ENCODE measurements at places on chromosomes 13 and 19. TPM values are rescaled to one million over a fixed set of nuclear protein-coding genes. Genes with fewer than 3 reads are reported as not detected.

DNA sequence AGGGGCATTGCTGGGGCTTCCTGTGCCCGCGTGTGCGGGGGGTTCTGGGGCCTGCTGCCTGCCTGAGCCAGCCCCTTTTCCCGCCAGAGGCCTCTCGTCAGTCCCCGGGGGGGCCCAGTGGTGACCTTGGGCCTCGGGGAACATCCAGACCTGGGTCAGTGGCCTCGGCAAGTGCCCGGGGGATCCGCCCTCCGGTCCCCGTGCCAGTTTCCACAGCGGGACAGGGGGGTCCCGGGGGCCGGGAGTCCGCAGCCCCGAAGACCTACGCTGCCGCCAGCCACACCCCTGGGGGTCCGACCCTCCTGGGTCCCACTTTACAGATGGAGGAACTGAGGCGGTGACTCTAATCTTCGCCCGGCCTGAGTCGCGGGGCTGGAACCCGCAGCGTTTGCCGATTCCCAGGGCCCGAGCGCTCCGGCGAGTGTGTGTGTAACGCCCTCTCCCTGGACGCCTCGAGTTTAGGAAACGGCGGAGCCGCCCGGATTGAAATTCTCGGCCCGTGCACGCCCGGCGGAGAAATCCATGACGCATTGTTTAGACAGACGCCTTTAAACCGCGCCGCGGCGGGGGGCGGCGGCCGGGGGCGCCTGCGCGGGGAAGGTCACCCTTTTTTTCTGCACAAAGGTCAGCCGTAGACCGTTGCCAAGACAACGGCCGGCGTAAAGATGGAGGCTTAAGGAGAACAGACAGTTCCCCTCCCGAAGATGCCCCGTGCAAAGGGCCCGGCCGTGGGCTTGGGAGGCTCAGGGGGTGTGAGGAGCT lies 39.3 kb downstream of the EFNA2 start:
- H3K27ac ChIP-seq: no peak overlapping the region
- no peaks in the 10 kb centered on the region for H3K36me3 ChIP-seq
- H3K27me3 ChIP-seq: no peaks in the 10 kb centered on the region
- DNase-seq: no peak

DNA sequence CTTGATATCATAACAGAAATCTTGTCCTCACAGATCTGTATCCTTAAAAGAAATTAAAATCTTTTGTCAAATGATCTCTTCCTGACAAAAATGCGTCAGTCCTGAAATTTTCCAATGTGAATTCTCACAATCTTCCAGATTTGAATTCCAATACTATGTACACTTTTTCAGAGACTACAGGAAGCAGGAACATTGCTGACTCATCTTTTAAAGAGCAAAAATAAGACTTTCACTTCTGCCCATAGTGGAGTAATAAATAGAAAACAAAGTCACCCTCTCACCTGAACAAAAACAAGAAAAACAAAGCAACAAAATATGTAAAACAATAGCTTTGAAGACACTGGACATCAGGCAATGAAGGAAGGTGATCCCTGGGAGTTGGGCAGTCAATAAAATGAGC lies 167.0 kb upstream of the IPO5 start:
- no peak overlapping the region for H3K27ac ChIP-seq
- no peaks in the 10 kb centered on the region for H3K36me3 ChIP-seq
- H3K27me3 ChIP-seq: no peaks in the 10 kb centered on the region
- DNase-seq: no peak
- H3K4me1 ChIP-seq: no peaks in the 10 kb centered on the region
- H3K4me3 ChIP-seq: no peak overlapping the region

DNA sequence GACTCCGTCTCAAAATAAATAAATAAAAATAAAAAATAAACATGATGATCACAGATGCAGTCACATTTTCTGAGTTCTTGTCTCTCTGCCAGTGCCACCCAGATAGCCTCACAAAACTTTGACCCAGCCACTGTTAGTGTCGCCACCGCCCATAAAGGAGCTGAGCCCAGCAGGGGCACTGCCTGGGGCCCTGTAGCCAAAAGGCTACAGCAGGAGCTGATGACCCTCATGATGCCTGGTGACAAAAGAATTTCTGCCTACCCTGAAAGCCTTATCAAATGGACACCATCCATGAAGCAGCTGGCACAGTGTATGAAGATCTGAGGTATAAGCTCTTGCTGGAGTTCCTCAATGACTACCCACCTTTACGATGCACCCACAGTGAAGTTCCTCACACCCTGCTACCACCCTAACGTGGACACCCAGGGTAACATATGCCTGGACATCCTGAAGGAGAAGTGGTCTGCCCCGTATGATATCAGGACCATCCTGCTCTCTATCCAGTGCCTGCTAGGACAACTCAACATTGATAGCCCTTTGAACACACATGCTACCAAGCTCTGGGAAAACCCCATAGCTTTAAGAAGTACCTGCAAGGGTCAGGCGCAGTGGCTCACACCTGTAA lies 18.3 kb downstream of the ZNF587 start:
- H3K36me3 ChIP-seq: peaks cover 17% of the 10 kb centered on the region
- no peak for DNase-seq
- no peaks in the 10 kb centered on the region for H3K27me3 ChIP-seq
- no peak overlapping the region for H3K27ac ChIP-seq
- no peak overlapping the region for H3K4me3 ChIP-seq
- H3K4me1 ChIP-seq: no peaks in the 10 kb centered on the region

MYBPC2 gene
- 0.65 TPM for total RNA-seq

PRODH2 gene
- not detected for total RNA-seq

PEG3 gene
- total RNA-seq: not detected

ZNF222 gene
- 12.9 TPM for total RNA-seq

GRCh38 chr13:35961461-35962220 lies 169.5 kb downstream of the DCLK1 start:
- H3K4me3 ChIP-seq: no peak overlapping the region
- no peaks in the 10 kb centered on the region for H3K27me3 ChIP-seq
- H3K27ac ChIP-seq: no peak overlapping the region
- no peaks in the 10 kb centered on the region for H3K36me3 ChIP-seq

GRCh38 chr19:28730791-28731512 lies 482.0 kb downstream of the UQCRFS1 start:
- peaks cover 22% of the 10 kb centered on the region for H3K27me3 ChIP-seq
- no peaks in the 10 kb centered on the region for H3K36me3 ChIP-seq
- no peak overlapping the region for H3K4me3 ChIP-seq
- DNase-seq: no peak
- no peak overlapping the region for H3K27ac ChIP-seq

- no peaks in the 10 kb centered on the region for H3K4me1 ChIP-seq
- no peak overlapping the region for H3K27ac ChIP-seq
- no peaks in the 10 kb centered on the region for H3K36me3 ChIP-seq
- H3K27me3 ChIP-seq: no peaks in the 10 kb centered on the region
- no peak overlapping the region for H3K4me3 ChIP-seq
- no peak for DNase-seq
These were observed 54.4 kb upstream of the MEDAG start for GRCh38 chr13:30851697-30852096.

ARL11 gene
- 0.12 TPM for total RNA-seq

- H3K27ac ChIP-seq: no peak overlapping the region
- peak; percentile 51 for DNase-seq
- H3K36me3 ChIP-seq: no peaks in the 10 kb centered on the region
- H3K4me3 ChIP-seq: no peak overlapping the region
- H3K27me3 ChIP-seq: no peaks in the 10 kb centered on the region
- H3K4me1 ChIP-seq: peaks cover 48% of the 10 kb centered on the region
These were observed 103.9 kb downstream of the DNAJC15 start for GRCh38 chr13:43127103-43127798.

DNA sequence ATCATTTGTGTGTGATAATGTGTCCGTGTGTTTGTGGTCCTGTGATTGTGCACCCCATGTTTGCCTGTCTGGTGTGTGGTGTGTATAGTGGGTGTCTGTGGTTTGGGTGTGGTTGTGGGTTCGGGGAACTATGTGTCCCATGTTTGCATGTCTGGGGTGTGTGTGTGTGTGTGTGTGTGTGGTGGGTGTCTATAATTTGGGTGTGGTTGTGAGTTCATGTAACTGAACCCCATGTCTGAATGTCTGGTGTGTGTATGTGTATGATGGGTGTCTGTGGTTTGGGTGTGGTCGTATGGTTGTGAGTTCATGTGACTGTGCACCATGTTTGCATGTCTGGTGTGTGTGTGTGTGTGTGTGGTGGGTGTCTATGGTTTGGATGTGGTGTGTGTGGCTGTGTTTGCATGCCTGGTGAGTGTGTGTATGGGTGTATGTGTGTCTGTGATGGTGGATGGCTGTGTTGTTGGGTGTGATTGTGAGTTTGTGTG lies 11.1 kb upstream of the NFIX start:
- H3K4me1 ChIP-seq: no peaks in the 10 kb centered on the region
- H3K4me3 ChIP-seq: no peak overlapping the region
- H3K27ac ChIP-seq: no peak overlapping the region
- DNase-seq: no peak

GRCh38 chr13:107799001-107799400 lies 416.3 kb downstream of the LIG4 start:
- no peak for DNase-seq
- peaks cover 7% of the 10 kb centered on the region for H3K4me1 ChIP-seq
- H3K36me3 ChIP-seq: no peaks in the 10 kb centered on the region
- H3K27ac ChIP-seq: no peak overlapping the region
- H3K27me3 ChIP-seq: no peaks in the 10 kb centered on the region

GRCh38 chr13:35256459-35257148 lies 219.9 kb downstream of the MAB21L1 start:
- H3K4me1 ChIP-seq: no peaks in the 10 kb centered on the region
- DNase-seq: no peak
- H3K4me3 ChIP-seq: no peak overlapping the region
- H3K27me3 ChIP-seq: no peaks in the 10 kb centered on the region
- no peak overlapping the region for H3K27ac ChIP-seq

DNA sequence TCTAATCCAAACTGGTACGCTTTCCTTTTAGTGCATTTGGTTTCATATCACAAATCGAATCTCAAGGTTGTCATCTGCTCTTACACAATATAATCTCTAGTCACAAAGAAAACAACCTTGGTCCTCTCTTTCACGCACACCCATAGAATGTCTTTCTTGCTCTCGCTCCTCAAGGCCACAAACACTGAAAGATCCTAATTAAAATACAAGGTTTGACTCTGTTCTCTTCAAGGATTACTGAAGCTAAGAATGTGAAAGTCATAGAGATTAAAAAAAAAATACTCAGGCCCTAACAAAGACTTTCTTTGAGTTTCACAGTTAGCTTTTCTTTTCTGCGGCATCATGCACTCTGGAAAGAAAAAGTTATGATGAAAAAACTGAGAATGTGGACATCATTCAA lies 891.5 kb downstream of the EFNB2 start:
- H3K36me3 ChIP-seq: no peaks in the 10 kb centered on the region
- no peaks in the 10 kb centered on the region for H3K27me3 ChIP-seq
- DNase-seq: no peak
- no peak overlapping the region for H3K27ac ChIP-seq
- no peaks in the 10 kb centered on the region for H3K4me1 ChIP-seq

FGF14 gene
- 0.43 TPM for total RNA-seq

- peak overlapping the region; percentile 76 for H3K4me3 ChIP-seq
- DNase-seq: no peak
- H3K27me3 ChIP-seq: peaks cover 65% of the 10 kb centered on the region
- H3K27ac ChIP-seq: no peak overlapping the region
- H3K4me1 ChIP-seq: peaks cover 49% of the 10 kb centered on the region
These were observed 4.2 kb upstream of the ZIC2 start for GRCh38 chr13:99977334-99977911.

ZNF418 gene
- total RNA-seq: 43.0 TPM

- DNase-seq: no peak
- no peak overlapping the region for H3K27ac ChIP-seq
- no peaks in the 10 kb centered on the region for H3K27me3 ChIP-seq
- H3K36me3 ChIP-seq: no peaks in the 10 kb centered on the region
- no peaks in the 10 kb centered on the region for H3K4me1 ChIP-seq
- H3K4me3 ChIP-seq: no peak overlapping the region
These were observed 7.5 kb upstream of the EPSTI1 start for GRCh38 chr13:42999491-42999890.

DNA sequence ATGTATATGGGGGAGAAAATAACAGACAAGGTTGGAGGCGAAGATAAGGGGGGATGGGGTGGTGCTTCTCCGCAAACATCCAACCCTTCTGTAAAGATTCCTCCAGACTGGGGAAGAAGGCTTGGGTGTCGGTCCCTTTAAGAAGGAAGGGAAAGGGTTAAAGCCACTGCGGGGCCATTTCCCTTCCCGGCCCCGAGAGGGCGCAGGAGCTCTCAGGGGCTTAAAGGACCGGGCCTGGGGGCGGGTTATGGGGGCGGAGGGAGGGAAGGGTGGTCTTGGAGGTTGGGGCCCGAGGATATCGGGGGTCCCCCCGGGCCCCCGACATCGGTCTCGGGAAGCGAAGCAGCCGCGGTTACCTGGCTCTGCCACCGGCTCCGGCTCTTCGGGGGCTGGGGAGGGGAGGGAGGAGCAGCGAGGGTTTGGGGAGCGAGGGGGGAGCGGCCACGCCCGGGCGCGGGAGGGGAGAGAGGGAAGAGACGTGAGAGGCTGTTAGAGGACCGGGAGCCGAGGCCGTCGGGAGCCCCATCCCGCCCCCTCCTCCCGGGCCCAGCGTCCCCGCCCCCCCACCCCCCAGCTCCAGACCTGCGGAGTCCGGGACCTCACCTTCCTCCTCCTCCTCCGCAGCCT lies 2.8 kb downstream of the TNNT1 start:
- peaks cover 23% of the 10 kb centered on the region for H3K4me1 ChIP-seq
- H3K4me3 ChIP-seq: peak overlapping the region; percentile 57
- H3K27me3 ChIP-seq: no peaks in the 10 kb centered on the region
- peak; percentile 75 for DNase-seq
- no peak overlapping the region for H3K27ac ChIP-seq

DNA sequence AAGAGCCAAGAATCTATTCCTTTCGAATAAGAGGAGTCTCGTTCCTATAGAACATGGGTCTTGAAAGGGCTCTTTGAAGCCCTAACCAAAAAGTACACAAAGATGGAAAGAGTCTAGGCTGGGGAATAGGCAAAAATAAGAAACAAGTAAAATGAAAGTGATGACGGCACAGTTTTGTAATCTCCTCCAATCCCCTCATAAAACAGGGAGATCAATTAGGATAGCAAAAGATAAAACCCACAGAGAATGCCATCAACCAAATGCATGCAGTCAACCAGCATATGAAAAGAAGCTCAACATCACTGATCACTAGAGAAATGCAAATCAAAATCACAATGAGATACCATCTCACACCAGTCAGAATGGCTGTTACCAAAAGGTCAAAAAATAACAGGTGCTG lies 122.4 kb upstream of the LSM14A start:
- no peaks in the 10 kb centered on the region for H3K27me3 ChIP-seq
- H3K4me1 ChIP-seq: no peaks in the 10 kb centered on the region
- H3K27ac ChIP-seq: no peak overlapping the region
- H3K4me3 ChIP-seq: no peak overlapping the region

LGALS4 gene
- total RNA-seq: not detected

SIGLEC5 gene
- total RNA-seq: not detected
